ENCODE measurements at places on chromosomes 7 and 10.

- no peak for DNase-seq
Measured at GRCh38 chr10:113457408-113457807, 95.4 kb upstream of the HABP2 start.

GRCh38 chr7:98209166-98209920 lies 1.9 kb upstream of the BHLHA15 start:
- no peak for DNase-seq

DNA sequence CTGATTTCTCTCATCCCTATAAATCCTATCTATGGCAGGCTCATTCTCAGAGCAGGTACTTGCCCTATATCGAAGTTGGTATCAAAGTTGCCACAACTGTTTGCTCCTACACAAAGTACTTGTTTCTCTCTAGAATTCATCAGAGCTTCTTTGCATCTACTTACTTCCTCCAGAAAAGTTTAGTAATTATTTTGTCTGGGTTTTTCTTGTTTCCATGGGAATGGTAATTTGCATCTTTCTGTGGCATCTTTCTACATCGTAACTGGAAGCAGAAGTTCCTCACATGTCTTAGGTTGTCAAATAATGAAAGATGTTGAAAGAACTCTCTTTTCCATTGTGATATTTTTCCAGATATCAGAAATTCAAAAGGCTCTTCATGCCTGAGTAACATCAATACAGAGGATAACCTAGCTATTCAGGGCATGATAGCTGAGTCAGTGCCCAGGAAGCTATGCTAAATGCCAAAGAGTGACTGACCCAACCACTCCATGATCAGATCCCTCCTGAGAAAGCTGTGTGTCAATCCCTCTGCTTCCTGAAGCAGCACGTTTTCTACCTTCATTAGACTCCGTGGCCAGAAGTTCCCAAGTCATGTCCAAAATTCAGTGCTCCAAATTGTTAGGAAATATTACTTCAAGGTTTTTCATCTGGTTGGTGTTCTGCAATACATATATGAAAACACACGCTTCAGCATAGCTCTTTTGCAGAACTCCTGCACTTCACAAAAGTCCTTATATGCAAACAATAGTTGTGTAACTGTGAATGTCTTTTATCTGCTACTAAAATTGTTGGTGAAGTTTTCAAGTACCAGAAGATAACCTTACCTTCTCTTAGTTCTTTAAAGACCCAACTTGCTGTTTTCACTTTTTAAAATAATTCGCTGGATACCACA lies 216.5 kb downstream of the VTI1A start:
- no peak for DNase-seq

DNA sequence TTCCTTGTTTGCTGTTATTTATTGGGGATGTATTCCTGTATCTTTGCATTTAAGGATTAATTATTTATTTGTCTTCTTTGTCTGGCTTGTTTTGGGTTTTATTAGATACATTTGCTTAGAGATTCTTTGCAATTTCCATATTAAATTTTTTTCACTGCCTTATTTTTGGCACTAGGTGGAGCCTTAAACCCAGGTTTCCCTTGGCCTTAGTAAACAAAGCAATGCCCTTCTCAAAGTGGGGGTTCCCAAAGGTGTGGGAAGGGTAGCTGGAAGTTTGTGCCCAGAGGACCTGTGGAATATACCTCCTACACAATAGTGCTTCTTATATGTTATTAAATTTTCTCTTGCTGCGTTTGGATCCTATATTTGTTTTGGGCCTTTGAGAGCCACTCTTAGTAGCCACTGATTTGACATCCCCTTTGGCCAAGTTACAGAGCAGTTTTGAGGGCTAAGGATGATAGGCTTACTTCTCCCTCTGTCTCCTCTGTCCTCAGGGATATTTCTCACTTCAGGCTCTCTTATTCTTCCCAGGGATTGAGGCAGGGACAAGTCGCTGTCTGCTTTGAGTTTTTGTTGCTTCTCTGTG lies 162.3 kb downstream of the ITGB1 start:
- no peak for DNase-seq

DNA sequence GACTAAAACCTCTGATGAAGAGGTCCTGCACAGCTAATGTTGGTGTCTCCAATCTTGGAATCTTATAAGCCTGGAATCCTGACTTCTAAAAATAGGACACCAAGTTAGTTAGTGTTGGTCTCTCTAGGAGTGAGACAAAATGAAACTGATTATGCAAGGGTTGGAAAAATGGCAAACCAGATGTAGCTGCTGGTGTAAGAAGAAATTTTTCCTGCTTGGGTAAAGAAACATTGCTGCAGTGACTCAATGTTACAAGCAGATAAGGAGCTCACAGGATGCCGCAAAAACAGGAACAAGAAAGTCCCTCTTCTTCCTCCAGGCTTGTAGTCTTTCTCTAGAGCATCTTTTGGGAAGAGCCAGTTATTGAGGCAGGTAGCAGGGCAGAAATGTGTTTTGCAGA lies 449.0 kb downstream of the ETV1 start:
- no peak for DNase-seq

DNA sequence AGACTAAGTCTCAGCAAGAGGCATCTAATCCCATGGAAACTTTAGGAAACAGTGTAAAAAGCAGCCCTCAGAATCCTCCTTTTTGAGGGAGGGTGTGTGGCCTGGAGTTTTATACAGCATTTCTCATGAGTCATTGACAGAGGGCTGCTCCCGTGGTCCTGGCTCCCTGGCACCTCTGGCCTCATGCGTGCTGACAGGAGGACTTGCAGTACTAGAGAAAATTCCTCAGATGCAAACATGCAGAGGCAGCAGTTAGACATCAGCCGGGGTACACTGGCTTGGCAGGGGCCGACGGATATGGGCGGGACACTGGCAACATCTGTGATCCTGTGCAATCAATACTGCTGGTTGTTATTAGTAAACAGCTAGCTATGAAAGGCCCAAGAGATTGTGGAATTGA lies 925.1 kb upstream of the CELF2 start:
- DNase-seq = no peak

DNA sequence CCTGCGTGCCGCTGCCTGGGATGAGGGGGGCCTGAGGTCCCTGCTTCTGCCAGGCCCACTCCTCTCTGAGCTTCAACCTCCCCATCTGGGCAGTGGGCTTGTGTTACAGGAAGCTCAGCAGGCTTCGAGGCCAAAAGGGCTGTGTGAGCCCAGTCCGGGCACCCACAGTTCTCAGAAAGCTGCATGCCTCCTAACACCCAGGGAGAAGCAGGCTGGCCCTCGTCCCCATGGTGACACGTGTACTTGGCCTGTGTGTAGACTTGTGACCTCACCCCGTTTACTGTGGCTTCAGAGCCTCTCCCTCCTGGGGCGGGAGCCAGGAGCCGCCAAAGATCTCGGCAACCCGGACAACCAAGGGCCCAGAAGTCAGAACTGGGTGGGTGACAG lies 2.2 kb upstream of the GRIFIN start:
- DNase-seq = no peak

GRCh38 chr10:501596-501995 lies 187.9 kb downstream of the DIP2C start:
- DNase-seq = no peak

DNA sequence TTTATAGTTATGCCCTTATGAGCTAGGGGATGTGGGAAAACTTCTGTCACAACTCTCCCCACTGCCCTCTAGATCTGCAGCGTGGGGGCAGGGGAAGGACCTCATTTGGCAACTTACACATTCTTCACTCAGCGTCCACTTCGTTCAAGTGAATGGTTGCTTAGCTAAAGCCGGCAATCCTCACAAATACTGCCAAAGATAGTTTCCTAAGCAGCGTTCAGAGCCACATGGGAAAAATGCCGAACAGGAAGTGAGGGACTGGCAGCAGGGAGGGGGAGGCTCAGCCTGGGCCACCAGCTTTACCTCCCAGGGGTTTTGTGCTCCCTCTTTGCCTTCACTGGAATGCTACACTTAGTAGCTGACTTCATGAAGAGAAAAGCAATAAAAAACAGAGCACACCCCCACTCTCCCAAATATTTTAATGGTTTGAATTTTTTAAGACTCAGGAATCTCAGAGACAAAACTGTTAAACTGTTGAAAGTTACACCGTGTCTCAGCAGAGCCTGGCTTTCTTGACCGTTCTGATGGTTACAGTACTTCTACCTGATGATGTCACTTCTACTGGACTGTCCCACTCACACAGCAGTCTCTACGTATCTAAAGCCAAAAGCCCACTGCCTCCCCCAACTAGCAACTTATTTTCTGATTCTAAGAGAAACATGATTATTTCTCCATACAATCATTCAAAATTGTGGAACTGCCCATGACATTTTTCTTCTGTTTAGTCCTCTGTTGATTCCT lies 10.4 kb downstream of the GRM3 start:
- DNase-seq = no peak

DNA sequence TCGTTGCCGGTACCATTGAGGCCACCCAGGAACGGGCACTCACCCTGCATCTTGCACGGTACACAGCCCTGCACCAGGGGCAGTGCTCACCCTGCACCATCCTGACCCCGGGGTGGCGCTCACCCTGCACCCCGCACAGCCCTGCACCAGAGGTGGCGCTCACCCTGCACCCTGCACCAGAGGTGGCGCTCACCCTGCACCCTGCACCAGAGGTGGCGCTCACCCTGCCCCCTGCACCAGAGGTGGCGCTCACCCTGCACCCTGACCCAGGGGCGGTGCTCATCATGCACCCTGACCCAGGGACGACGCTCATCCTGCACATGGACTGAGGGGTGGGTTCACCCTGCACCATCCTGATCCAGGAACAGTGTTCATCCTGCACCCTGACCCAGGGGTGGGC lies 6.4 kb downstream of the TUBGCP2 start:
- no peak for DNase-seq

DNA sequence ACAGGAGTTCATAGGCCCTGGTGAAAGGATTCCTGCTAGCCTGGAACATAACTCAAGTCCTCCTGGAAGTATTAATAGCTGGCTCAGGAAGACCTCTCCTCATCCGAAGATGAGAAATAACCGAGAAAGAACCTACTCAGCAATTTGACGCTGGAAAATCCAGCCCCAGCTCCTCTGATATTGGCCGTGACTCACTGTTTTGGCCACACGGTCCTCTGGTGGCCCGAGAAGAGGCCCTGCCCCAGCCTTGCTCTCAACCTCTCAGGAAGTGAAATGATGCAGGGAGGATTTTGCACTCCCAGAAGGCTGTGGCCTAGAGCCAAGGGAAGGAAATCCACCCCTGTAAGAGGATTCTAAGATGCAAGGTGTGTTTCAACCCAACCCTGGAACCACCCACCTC lies 121.6 kb downstream of the MTPAP start:
- no peak for DNase-seq

DNA sequence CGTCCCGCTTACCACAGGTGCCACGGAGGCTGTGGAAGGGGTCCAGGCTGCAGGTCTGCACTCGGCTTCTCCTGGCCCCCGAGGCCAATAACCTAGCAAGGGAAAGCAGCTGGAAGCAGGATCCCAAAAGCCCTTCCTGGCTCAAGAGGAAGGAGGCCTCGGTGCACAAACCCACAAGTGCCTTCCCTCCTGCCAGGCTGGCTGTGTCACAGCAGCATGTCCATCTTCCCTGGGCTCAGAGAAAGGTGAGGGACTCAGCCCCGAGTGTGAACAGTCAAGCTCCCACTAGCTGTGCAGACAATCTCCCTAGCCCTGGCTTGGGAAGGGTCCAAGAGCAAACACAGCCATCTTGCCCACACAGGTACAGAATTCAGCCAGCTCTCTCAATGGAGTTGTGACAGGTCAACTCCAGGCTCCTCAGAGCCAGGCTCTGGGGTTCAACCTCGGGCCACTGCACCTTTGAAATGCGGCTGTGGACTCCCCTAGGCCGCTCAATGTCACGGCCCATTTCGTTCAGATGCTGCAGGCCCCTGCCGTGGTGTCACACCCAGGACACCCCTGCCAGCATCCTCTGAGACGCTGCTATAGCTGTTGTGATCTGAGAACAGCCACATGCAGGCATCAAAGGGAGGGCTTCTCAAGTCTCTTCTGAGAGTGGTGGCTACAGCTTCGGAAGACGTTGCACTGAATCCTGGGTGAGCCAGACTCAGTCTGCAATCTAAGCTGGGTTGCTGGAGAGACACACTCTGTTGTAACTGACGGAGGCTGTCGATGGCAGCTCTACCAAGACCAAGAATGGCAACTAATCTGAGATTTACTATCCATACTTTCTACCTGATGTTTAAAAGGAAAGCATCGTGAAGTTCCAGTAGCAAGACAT lies 137.9 kb downstream of the DIP2C start:
- no peak for DNase-seq

DNA sequence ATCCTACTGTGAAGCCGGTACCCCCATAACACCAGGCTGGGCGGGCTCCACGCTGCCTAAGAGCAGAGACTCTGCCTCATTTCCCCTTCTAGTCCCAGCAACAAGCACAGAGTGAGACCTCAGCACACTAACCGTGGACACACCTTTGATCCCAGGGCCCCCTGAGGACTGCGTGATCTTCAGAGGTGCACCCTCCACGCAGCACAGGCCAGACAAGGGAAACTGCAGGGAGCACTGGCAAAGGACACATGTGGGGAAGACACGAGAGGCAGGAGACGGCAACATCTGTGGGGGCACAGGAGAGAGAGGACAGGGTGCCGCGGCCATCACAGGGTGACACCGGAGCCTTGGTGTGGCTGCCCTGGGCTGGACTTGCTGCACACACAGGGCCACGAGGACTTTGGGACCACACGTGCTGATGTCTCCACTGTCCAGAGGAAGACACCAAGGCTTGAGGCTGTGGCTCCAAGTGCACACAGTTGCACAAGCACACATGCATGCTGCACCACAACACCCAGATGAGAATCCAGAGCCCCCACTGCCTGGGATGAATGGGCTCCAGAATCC lies 128.8 kb downstream of the PTPRN2 start:
- no peak for DNase-seq

DNA sequence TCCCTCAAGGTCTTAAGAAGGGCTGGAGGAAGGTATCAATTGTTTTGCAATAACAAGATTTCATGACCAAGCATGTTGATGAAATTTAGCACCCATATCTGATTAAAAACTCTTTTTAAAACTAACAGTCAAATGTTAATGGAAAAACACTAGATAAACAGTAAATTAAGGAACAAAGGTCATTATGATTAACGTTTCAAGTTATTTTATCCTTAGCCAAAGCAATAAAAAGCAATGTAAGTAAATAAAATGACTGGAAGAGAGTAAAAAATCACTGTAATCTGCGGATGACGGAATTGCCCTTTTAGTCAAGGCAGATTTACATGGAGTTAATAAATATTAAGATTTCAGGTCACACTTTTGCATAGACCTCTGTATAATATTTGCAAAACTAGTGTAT lies 179.5 kb upstream of the KLF6 start:
- no peak for DNase-seq

- no peak for DNase-seq
Measured at GRCh38 chr7:11449316-11449715, 382.7 kb downstream of the THSD7A start.

- DNase-seq = no peak
Measured at GRCh38 chr7:35825974-35826373, 25.1 kb downstream of the SEPTIN7 start.

All from cerebellar nuclear complex (tissue), 1 donor.